Mononuclear cell (primary cell): ENCODE measurements at places on chromosomes 12 and 14. TPM values are rescaled to one million over a fixed set of nuclear protein-coding genes. Genes with fewer than 3 reads are reported as not detected.

Gene LYZ
- total RNA-seq = 5,492 TPM

Gene ABCC9
- 0.10 TPM for total RNA-seq

Gene KRT3
- not detected for total RNA-seq

Gene SFSWAP
- total RNA-seq = 59.0 TPM

Gene ZNF84
- 26.0 TPM for total RNA-seq

Gene NINJ2
- total RNA-seq = 8.4 TPM

Gene RNASE3
- total RNA-seq = 2.2 TPM

Gene ADAMTS20
- not detected for total RNA-seq

Gene C1QL4
- 0.10 TPM for total RNA-seq

Gene CD163
- total RNA-seq = 13.1 TPM

Gene GARIN6
- not detected for total RNA-seq

Gene KLRB1
- 45.7 TPM for total RNA-seq

Gene CLEC4A
- 31.3 TPM for total RNA-seq
